ENCODE measurements at places on chromosomes 2 and 18.

DNA sequence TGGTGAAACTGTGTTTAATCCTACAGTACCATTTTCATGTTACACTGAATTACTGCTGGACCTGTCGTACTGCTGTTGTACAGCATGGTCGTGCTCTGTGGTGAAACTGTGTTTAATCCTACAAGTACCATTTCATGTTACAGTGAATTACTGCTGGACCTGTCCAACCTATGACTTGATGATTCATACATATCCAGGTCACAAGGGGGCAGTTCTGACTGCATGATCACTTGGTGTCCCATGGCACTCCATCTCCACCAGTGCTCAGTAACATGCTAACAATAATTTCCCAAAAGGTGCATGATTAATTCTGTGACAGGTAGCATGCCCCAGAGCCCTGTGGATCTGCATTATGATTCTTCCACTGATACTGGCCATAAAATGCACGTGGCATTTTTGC, 101.6 kb downstream of the ADCYAP1 start:
- DNase-seq: no peak

GRCh38 chr2:242060212-242060835, 190.8 kb downstream of the RTP5 start:
- no peak for DNase-seq

GRCh38 chr2:85265304-85265703, 62.5 kb downstream of the TGOLN2 start:
- no peak for DNase-seq

DNA sequence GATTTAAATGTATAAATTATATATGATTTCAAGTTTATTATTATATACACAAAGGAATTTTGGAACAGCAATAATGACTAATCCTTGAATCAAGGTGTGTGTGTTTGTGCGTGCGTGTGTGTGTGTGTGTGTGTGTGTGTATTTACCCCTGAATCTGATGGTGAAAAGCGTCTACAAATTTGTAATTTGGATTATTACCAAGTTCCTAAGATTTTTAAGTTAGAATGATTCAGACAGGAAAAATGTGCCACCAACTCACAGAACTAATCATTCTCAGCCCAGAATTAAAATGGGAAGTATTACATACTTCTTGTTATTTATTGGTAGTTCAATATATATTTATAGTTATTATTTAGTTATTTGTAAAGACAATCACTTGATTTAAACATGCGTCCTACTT, 12.3 kb downstream of the CALCRL start:
- DNase-seq: no peak

- no peak for DNase-seq
These were observed 67.0 kb downstream of the LBH start for GRCh38 chr2:30298302-30298701.

- DNase-seq: no peak
These were observed 406.0 kb upstream of the POU3F3 start for GRCh38 chr2:104447831-104448434.

GRCh38 chr2:198916548-198917080, 541.1 kb downstream of the SATB2 start:
- no peak for DNase-seq
